ENCODE measurements at places on chromosomes 5 and 9.

DNA sequence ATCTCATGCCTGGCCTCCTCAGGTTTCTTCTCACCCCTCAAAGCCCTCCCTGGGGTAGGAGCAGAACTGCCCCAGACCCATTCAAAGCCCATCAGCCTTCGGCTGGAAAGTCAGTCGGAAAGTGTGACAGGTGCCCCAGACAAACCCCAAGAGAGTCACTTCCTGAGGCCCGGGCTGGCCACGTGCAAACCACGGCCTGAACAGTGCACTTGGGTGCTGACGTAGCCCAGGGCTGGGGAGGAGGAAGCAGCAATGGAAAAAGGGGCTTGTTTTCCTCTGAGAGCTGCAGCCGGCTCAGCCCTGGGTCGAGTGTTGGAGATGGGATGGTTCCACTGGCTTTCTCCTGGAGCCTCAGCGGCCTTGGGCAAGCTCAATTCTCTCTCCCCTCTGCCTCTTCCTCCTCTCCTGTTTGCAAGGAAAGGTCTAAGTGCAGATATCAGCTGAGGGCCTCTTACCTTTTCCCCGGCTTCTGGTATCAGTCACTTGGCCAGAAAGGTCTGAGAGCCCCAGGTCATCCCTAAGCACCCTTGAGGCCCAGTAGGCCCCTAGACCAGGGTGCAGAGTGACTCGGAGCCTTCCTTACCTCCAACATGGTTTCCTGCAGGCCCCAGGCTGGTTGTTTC, 5.9 kb upstream of the EGR1 start:
- peak; percentile 83 for DNase-seq

- DNase-seq, result no peak
These were observed 40.0 kb downstream of the FBXL7 start for GRCh38 chr5:15539951-15540350.

DNA sequence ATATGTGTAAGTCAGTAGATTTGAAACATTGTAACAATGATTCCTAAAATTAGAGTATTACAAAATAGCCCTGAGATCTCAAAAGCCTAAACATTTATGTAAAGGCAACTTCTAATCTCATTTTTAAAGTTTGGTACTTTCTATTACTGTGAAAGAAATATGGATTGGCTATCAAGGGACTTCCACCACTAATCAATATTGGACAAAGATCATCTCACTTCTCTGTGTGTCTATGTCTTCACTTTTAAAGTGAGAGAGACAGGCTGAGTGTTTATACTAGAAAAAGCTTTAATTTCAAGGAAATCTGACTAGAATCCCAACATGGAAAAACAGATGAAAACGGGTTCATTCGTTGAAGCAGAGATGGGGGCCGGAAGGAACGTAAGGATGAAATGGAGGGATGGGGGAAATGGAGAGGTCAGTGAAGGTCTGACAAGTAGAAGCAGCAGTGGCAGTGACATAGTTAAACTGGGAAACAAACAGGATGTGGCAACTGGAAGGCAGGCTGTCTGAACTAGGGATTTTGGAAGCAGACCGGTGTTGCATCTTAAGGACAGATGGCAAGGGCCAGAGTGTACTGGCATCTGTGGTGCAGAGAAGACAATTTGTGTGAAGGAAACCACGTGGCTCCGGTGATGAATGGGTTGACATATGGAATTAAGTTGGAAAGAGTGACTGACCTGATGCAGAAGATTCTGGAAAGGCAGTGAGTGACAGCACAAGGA, 60.8 kb downstream of the PDE4D start:
- DNase-seq, result no peak

DNA sequence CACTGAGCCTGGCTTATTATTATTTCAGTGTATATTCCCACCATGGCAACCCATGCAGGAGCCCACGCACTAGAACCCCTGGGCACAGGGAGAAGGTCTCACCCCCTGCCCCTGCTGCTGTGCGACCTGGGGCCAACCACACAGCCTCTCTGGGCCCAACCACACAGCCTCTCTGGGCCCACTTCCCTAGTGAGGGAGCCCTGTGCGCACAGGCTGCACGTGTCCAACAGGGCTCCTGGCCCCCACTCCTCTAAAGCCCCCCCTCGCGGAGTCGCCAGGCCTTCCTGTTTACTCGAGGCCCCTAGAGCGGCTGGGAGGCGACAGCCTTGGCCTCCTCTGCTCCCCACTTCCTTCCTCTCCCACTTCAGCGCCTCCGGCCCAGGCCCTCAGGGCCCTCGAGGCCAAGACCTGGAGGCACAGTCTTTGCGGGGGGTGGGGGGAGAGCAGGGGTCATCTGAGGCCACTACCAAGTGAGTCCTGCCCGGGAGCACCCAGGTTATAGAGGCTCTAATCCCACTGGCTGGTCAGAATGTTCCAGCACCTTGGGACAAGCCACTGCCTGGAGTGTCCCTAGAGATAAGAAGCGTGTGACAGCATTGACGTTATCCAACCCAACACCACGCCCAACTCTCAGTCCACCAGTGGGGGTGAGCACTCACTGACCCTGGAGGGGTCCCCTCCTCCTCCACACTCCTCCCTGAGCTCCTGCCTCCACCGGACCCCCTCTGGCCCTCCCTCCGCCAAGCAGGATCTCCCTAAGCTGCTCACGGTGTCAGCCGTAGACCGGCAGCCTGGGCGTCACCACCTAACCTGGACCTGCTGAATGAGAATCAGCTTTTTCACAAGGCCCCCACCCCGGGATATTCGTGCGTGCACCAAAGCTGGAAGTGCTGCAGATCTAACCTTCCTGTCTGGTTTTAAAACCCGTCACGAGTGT, 7.9 kb upstream of the ENG start:
- DNase-seq, result no peak

DNA sequence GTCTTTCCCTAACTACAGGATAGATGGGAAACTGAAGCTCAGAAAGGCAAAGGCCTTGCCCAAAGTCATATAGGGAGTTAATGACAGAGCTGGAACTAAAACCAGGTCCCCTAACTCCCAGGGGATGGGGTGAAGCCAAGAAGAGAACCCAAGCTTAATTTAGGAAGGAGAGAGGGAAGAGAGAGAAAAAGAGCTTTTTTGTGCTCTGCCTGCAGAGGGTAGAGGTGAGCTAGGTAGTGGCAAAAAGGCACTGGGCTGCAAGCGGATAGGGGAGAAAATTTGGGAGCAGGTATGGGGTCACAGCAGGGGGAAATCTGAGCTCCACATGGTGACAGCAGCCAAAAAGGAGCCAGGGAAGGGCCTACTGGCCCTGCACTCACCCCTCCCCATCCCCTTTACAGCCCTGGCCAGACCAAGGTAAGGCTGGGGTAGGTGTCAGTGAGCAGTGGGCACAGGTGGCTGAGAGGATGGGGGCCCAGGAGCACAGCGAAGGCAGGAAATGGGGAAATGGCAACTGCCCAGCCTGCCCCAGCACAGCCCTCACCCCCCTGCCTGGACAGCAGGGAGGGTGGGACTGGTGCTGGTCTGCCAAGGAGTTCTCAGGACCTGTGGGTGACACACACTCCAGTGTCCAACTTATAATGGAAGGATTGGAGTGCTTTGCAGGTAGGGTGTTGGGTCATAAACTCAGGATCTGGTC, 3.3 kb downstream of the ENHO start:
- no peak for DNase-seq

DNA sequence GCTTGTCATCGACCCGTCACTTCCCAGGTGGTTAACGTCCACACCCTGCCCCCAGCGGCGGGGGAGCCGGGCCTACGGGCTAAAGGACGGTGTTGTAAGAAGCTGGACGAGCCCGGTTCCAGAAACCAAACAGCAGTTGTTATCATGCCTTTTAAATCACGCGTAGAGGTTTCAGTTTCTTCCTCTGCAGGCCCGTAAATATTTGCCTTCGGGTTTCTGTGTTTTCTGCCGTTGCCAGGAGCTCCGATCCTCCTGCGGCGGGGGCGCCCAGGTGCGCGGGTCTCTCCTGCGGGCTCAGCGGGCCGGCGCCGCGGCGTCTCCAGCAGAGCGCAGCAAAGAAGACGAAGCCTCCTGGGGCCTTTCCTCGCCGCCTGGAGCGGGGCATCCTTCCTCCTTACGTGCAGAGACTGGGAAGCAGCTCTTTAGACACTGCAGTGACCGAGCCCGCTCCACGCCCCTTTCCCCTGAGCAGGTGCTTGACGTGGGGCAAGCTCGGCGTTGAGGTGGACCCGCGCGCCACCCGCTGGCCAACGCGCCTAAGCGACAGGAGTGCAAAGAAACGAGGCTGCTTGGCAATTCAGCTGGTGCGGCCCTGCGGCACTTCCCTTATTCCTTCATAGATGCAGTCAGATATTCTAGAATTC, 21.8 kb upstream of the TTC1 start:
- DNase-seq, result peak; percentile 57

DNA sequence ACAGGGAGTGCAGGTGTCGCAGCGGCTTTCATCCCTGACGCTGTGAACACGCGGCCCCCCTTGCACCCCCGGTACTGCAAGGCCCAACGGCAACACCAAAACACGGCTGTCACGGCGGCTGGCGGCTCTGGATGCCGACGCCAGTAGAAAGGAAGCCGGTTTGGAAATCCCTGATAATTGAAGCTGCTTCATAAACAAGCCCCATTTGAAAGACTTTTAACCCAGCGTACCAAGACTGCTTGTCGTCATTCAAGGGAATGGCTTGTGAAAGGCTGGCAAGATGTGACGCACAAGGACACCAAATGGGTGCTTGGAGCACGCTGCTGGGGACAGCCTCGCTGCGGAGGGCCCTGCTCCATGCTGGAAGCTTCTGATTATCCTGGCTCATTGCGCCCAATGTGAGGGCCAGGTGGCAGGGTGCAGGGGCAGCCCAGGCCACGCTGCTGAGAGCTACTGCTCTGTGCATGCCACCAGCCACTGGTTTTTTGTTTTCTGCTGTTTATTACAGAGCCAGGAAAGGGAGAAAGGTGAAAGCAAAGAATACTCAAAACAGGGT, 63.1 kb downstream of the GTF3C4 start:
- DNase-seq, result no peak

GRCh38 chr5:1203311-1203967, 2.0 kb downstream of the SLC6A19 start:
- no peak for DNase-seq

DNA sequence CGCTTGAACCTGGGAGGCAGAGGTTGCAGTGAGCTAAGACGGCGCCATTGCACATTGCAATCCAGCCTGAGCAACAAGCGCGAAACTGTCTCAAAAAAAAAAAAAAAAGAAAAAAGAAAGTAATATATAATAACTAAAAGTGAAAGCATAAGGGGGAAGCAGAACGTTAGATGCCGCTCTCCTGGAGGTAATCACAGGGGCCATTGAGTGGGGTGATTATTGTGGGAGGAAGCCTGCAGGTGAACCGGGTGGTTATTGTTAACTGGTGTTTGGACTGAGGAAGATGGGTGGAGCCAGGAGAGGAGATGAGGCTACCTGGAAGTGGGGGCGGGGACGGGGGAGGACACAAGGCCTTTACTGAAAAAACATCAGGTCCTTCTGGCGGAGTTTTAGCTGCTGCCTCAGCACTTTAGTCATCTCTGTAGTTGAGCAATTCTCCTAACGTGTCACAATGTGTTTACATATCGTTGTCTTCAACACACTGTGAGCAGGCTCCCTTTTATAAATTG, 5.3 kb upstream of the TJP2 start:
- DNase-seq, result peak; percentile 23

- peak; percentile 8 for DNase-seq
These were observed 72.8 kb upstream of the ASTN2 start for GRCh38 chr9:117487555-117488175.

GRCh38 chr9:131500939-131501541, 1.7 kb upstream of the POMT1 start:
- DNase-seq, result peak; percentile 43

- no peak for DNase-seq
These were observed 29.6 kb upstream of the MRPS30 start for GRCh38 chr5:44779167-44779566.

DNA sequence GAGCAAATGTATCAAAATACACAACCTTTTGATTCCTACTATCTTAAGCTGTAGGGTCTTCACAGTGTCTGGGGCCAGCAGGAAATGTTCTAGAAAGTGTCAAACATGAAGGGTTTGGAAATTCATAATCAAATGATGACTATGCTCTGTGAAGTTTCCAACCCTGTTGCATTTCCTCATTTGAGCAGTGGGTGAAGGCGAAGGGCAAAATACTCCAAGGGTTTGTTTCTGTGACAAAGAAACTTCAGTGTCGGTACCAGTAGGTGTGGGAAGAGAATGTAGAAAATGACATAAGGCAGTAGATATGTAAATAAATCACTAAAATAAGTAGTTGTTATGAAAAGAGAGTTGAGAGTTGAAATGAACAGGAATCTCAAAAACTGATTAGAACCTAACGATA, 576 bp downstream of the ALDOB start:
- no peak for DNase-seq

- no peak for DNase-seq
These were observed 163.4 kb downstream of the TLE4 start for GRCh38 chr9:79735023-79735779.

GRCh38 chr9:99107421-99107820, 2.5 kb downstream of the TGFBR1 start:
- DNase-seq, result no peak

- no peak for DNase-seq
These were observed 86.6 kb downstream of the MED27 start for GRCh38 chr9:131992906-131993657.

GRCh38 chr9:115758441-115758840, 395.1 kb upstream of the PAPPA start:
- no peak for DNase-seq

DNA sequence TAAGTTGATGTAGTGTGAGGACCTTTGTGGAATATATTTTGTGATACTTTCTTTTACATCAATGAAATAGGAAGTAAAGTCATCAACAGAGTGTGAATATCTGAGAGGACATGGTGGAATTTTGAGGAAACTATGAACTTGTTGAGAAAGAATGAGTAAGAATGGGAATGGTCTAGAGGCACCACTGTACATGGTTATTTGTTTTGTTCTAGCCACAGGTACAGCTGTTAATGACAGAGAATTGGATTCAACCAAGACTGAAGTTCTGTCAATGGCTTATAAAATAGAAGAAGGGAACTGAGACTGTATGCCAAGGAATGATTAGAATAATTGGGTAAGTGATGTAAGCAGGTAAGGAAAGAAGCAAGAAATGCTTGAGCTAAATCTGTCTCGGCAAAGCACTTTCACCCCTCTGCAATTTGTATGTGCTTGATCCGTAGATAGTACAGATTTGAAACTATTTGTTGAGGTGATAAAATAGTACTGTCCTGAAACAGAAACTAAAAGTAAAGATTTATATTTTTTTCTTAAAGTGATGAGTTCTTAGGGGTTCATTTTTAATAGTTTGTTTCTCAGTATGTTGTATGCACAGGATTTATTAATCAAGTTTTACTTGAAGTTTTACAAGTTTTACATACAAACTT, 468.8 kb upstream of the SMC2 start:
- no peak for DNase-seq

DNA sequence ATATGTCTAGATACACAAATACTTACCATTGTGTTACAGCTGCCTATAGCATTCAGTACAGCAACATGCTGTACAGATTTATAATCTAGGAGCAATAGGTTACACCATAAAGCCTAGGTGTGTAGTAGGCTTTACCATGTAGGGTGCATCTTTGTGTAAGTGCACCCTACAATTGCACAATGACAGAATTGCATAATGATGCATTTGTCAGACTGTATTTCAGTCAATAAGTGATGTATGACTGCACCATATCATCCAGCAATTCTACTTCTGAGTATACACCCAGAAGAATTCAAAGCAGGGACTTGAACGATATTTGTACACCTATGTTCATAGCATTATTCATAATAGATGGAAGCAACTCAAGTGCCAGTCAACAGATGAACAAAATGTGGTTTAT, 100.4 kb upstream of the SLC44A1 start:
- no peak for DNase-seq

Measured in stimulated activated CD8-positive, alpha-beta memory T cell treated with anti-CD3 and anti-CD28 coated beads, Interleukin-2, amount 100 ng/mL, for 48 hours (primary cell).